ELR (cell line): ENCODE measurements at places on chromosomes 1 and 21.

DNA sequence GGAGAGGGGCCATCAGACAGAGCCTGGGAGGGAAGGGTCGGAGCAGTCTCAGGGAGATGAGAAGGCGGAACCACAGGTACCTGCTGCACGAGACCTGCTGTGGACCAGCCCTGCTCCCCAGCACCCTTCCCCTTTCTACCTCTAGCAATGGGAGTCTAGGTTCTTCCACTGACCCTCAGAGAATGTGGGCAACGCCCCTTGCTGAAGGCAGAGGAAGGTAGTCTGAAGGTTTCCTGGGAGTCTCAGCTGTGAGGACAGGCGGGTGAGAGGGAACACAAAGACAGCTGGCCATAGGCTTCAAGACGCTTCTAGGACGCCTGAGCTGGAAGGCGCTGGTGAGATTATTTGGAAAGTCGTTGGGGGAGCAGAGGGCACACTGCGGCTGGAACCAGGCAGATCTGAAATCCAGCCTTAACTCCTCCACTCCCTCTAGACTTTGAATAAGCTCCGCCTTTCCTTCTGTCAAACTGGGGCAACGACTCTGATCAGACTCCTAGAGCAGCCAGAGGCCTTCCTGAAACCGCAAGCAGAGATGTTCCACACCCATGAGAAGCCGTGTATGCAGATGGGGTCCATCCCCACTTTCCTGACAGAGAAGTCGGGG lies 18.1 kb downstream of the SLC45A3 start:
- no peak for DNase-seq

DNA sequence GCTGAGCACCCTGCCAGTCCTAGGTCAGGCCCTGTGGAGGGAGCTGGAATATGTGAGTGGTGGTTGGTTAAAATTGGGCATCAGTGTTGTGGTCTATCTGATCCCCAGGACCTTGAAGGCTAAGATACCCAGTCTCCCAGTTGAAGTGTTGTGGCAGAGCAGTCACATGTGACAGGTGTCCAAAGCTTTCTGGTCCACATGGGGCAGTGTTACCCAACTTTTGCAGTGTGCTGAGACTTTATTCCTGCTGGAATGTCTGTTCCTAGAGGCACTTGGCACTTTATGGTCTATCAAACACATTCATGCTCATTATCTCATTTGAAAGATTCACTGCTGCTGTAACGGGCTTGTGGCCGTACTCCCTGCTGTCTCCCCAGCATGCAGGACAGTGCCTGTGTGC lies 21.0 kb upstream of the LORICRIN start:
- DNase-seq = no peak

DNA sequence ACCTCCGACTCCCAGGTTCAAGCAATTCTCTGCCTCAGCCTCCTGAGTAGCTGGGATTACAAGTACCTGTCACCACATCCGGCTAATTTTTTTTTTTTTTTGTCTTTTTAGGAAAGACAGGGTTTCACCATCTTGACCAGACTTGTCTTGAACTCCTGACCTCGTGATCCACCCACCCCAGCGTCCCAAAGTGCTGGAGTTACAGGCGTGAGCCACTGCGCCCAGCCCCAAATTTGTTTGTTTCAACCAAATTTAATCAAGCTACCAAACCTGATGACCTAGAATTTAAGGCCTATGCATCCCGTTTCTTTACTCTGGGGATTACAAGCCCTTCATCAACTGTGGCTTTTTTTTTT lies 58.3 kb upstream of the TBX15 start:
- no peak for DNase-seq

GRCh38 chr1:69291541-69291940 lies 276.2 kb upstream of the LRRC7 start:
- DNase-seq = no peak

DNA sequence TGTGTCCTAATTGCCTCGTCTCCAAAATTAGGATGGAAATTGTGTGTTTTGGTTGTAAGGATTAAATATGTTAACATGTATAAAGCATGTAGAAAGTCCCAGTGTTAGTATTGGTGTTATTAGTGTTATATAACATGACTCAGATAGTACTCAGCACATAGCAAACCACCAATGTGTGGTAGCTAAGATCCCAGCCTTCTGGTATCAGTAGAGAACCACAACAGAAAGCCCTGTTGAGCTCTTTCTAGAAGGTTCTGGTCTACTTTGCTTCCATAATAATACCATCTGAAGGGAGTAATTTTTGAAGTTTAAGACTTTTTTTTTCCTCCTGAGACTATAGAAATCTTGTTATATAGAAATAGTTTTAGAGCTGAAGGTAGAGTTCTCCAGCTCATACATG lies 259.3 kb upstream of the SGIP1 start:
- DNase-seq = peak; percentile 84

GRCh38 chr1:168514455-168514854 lies 29.3 kb downstream of the XCL2 start:
- no peak for DNase-seq

DNA sequence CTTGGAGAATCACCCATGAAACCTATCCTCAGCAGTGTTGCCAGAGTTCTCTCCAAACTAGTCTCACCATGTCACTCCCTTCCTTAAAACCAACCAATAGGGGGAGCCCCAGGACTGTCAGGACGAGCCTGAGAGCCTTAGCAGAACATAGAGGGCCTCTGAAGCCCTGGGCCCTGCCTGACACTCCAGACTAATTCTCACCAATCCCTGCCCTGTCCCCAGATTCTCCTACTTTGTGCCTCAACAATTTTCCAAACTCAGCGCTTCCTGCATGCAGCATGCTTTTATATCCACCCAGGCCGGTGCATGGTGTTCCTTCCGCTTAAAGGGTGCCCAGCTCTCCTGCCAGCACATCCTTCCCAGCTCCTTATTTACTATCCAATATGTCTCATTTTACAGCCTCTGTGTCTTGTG lies 42.7 kb downstream of the HSD3B1 start:
- peak; percentile 77 for DNase-seq

DNA sequence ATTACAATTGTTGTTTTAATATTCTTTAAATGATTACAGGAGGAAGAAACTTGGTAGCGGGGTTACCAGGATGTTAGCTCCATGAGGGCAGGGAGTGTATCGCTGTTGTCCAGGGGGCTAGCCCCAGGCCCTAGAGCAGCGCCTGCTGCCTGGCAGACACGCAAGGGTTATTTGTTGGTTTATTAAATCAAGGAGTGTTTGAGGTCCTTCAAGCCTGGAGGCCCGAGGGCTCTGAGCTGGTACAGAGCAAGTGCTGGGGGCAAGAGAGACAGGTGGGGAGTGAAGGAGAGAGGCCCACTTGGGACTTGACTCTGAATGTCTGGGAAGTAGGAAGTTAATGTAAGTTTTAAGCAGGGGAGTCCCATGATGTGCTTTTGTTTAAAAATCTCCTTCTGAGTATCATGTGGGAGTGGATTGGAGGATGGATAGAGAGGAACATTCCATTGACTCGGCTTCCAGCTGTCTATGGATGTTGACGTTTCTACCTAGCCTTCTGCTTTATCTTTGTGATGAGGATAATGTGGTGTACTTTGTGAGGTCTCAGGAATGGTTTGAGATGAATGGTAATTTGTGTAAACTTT lies 8.7 kb downstream of the ITSN1 start:
- DNase-seq = no peak

DNA sequence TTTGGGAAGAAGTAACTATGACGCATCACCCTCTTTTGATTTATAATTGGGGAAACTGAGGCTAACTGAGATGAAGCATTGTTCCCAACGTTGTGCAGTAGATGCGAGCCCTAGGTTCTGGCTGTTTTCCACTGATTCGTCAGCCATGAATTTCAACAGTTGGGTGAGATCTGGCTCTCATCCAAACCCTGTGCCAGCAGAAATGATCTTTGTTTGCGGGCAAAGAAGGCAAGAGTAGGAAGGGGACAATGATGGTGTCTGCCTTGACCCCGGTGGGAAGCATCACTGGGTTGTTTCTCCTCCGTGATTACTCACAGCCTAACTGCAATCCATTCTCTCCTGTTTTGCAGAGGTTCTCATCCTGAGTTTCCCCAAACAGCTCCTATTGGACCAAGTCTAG lies 142.3 kb downstream of the MIS18A start:
- no peak for DNase-seq
